ENCODE measurements at places on chromosomes 16 and 17. TPM values are rescaled to one million over a fixed set of nuclear protein-coding genes. Genes with fewer than 3 reads are reported as not detected.

DNA sequence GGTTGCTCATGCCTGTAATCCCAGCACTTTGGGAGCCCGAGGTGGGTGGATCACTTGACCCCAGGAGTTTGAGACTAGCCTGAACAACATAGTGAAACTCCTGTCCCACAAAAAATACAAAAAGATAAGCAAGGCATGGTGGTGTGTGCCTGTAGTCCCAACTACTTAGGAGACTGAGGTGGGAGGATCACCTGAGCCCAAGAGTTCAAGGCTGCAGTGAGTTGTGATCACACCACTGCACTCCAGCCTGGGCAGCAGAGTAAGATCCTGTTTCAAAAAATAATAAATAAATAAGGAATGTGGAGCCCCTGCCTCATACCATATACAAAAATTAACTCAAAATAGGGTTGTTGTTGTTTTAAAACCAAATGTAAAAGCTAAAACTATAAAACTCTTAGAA, 26.2 kb upstream of the CORO1A start:
- no peak for DNase-seq

The SLC9A5 gene
- total RNA-seq, result 2.7 TPM

- DNase-seq, result no peak
Measured at GRCh38 chr17:15513058-15513791, 45.8 kb upstream of the CDRT4 start.

DNA sequence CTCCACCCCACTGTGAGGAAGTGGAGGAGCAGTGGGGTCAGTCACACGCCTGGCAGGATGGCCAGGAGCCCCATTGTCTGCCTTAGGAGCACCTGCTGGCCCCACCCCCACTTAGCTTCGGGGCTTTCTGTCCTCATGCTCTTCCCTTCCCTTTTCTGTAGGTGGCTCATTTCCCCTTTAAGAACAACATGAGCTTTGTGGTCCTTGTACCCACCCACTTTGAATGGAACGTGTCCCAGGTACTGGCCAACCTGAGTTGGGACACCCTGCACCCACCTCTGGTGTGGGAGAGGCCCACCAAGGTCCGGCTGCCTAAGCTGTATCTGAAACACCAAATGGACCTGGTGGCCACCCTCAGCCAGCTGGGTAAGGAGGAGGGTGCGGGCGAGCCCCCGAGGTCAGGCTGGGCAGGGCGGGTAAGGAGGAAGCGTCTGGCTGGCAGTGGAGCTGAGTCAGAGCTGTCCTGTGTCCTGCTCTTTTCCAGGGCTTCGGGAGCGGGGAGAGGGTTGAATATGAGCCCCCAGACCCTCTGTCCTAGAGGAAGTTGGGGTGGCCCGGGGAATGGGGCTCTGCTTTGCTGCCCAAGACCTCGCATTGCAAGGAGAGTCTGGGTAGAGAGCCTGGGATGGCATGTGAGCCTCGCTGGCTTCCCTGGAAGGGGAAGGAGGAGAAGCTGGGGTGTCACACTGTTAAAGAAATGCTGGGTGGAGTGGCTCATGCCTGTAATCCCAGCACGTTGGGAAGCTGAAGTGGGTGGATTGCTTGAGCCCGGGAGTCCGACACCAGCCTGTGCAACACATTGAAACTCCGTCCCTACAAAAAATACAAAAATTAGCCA, 9.2 kb upstream of the SERPINF1 start:
- DNase-seq, result no peak

The KRT25 gene
- not detected for total RNA-seq

The CES5A gene
- not detected for total RNA-seq

Data from naive thymus-derived CD8-positive, alpha-beta T cell (primary cell).